ENCODE measurements at places on chromosomes 3 and 15.

- peak; percentile 52 for DNase-seq
These were observed 26.0 kb upstream of the GNB5 start for GRCh38 chr15:52217186-52217585.

- no peak for DNase-seq
These were observed 24.9 kb downstream of the ETFA start for GRCh38 chr15:76286271-76286879.

- DNase-seq = peak; percentile 84
These were observed 961 bp downstream of the HAPLN3 start for GRCh38 chr15:88894348-88894818.

DNA sequence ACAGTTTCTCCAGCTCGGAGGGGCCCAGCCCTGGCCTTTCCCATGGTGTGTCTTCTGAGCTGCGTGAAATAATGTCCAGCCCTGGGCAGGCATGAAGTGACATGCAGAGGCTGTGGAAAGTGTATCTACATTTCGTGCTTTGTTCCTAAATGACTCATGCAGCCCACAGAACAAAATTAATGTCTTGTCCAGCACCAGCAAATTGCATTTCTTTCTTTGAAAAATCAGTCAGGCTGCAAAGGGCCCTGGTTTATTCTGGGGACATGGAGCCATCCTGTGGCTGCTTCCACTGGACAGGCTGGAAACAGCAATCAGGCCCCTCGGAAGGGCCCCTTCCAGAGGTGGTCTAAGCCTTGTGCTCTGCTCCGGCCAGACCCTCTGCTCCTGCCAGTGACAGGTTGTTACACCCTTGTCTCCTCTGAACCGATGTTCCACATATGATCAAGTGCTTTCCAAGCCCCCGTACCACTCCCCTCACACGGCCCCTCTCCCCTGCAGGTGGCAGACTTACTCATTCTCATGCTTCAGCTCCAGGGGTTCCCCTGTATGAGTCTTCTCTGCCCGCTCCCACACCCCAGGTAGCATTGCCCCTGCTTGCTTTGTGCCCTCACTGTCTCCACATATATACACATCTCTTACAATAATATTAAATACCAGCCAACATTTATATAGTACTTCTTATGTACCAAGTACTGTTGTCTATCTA is 33.7 kb downstream of the CRYGS start:
- DNase-seq = no peak

DNA sequence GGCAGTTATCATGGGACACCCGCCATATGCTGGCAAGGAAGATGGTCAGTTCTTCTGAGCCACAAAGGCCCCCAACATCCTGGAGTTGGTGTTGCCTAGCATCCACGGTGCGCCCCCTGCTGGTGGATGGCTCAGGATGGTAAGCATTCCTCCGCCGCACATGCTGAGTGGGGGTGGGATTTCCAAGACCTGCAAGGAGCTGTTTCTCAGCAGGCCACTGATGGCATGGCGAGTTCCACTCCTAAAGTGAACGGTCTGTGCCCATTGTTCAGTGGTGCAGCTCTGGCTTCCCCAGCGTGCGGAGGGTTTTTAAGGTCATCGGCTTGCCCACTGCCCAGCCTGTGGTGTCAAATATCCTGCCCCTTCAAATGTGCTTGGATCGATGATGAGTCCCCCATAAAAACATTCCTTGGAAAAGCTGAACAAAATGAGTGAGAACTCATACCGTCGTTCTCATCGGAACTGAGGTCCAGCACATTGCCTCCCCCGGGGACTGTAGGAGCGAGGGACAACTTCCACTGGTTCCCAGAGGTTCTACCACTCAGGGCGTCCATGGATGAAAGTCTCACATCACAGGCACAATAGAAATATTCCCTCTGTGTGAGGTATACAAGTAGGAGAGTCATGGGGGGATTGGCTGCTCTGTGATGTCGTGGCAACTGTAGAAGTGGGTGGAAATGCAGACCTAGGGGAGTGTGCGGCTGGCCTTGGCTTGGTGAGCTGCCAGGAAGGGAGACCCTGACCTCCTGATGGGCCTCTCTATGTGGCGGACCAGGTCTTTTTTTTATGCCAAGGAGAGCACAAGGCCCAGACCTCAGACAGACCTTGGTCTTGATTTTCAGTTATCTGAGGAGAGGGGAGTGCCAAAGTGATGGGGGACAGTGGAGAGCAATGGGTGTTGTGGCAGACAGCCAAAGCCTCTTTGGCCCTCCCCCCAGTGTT is 102.0 kb downstream of the SNRPN start:
- peak; percentile 16 for DNase-seq
